Nucleus accumbens (tissue), 56 donors: ENCODE measurements at places on chromosomes 5 and 9.

- DNase-seq = no peak
Measured at GRCh38 chr9:112033237-112034215, 136.9 kb downstream of the UGCG start.

DNA sequence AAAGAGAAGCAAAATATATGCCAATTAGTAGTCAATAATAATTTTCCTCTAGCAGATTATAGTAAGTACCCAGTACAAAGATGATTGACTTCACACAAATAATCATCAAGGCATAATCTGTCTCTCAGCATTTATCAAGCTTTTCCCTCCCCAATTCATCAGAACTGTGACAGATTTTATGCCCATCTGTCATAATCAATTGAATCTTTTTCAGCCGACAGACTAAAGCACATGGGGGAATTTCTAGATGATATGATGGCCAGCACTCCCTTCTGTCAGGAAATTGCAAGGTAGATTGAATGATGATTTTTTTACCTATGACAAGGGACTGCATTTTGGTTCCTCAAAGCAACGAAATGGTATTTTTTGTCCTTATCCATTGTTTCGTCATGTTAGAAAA lies 227.1 kb upstream of the CYLC2 start:
- no peak for DNase-seq

DNA sequence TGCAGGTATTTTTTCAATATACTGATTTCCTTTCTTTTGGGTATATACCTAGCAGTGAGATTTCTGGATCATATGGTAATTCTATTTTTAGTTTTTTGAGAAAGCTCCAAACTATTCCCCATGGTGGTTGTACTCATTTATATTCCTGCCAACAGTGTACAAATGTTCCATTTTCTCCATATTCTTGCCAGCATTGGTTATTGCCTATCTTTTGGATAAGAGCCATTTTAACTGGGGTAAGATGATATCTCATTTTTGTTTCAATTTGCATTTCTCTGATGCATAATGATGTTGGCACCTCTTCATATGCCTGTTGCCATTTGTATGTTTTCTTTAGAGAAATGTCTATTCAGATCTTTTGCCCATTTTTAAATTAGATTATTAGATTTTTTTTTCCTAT lies 85.6 kb upstream of the FST start:
- DNase-seq = no peak

DNA sequence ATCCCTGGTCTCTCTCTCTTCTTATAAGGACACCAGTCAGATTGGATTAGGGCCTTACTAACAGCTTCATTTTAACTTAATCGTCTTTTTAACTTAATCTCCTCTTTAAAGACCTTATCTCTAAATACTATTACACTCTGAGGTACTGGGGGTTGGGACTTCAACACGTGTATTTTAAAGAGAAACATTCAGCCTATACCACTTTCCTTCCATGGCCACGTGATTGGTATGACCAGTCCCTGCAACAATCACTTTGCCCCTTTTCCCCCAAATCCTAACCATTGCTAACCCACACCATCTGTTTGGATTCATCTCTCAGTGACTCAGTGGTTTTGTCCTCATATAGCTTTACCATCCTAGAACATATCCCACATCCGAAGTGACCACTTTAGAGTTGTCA lies 3.8 kb upstream of the MAN2A1 start:
- no peak for DNase-seq

DNA sequence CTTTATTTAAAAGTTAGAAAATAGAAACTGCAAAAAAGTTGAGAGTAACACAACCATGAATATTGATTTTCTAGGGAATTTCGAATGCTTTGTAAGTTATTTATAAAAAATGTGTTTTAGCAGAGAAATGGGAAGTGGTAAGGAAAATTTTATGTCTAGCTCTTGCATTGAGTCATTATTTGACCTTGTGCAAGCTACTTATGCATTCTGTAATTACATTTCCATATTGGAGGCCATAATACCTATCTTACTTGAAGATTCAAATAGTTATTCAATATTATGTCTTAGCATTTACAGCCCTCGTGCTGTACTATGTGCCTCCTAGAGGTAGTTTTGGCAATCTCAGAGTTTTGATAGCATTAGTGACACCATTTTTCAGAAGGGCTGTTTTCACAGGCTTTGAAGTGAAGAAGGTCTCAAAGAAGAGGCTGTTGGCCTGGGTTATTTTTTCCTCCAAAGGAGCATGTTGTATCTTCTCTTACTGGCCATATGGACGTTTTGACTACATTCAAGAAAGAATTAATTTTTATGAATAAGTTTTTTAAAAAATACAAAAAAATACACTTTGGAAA lies 7.4 kb upstream of the DAP start:
- DNase-seq = no peak

DNA sequence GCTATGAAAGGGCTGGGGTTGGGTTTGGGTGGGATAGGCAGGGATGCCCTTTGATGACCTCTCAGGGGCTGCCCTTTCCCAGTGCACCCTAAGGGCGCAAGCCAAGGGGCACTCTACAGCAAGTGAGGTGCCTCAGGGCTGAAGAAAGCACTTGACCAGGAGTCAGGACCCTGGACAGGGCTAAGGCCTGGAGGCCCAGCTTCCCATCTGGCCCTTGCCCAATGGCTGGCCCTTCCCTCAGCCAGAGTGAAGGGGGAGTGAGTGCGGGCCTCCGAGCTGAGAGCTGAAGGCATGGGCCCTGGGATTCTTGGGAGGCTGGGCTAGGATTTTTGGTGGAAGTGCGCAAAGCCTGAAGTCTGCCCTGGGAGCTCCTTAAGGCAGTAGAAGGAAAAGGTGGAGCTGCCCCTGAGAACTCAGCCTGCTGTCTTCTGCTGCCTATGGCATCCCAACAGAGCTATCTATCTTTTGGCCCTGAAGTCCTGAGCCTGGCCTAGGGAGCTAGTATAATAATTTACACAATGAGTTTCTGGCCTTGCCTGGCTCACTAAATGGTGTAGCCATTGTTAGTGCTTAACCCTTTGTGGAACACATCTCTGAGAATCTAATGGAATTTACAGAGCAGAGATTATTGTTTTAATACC lies 16.4 kb downstream of the JADE2 start:
- no peak for DNase-seq

DNA sequence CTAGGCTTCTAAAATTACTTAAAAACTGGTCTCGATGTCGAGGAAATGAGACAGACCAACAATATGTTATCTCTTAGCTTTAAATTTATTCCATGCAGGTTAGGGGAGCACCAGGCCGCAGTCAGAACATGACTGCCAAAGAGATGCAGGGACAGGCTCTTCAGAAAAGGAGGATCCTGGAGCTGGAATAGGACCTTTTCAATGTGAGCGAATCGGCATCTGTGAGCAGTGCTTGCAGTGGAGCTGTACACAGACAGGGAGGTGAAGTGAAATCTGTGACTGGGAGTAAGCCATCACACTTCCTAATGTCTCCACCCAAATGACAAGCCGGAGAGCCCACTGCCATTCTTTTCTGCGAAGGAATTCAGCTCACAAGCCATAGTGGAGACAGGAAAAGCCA lies 78.2 kb downstream of the EFNA5 start:
- DNase-seq = no peak

GRCh38 chr9:124139001-124139400 lies 118.7 kb upstream of the NEK6 start:
- DNase-seq = no peak

DNA sequence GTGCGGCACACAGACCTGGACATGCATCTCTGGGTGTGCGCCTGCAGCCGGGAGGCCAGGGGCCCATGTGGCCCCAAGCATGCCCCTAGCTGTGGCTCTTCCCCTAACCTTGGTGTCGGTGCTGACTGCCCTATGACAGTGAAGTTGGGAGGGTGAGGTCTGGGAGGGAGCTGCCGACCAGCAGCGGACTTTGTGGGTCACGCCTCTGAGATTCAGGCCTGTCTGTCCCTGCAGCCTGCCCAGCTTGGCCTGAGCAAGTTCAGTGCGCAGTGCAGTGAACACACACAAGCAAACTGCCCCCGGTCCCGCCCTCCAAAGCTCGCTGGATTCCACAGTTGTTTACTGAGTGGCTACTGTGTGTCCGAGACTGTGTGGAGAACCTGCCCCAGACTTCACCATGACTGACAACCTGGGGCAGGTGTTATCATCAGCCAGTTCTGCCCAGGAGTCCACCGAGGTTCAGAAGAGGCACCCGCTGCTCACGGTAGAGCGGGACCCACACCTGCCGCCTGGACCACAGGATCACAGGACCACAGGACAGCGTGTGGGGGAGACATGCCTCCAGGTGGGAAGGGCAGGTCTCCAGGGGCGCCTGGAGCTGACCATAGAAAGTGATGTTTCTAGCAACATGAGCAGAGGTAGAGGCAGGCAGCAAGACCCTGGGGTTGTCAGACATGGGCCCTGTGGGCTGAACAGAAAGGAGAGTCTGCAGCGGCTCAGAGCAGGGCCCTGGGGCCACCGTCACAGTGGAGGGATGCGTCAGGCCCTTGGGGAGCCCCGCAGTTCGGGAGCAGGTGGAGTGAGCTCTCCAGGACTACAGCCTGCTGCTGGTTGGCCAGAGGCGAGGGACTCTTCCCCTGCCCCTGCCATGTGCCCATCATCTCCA lies 105.1 kb downstream of the PHF2 start:
- no peak for DNase-seq

- DNase-seq = no peak
Measured at GRCh38 chr5:142931896-142932686, 161.9 kb downstream of the ARHGAP26 start.

- peak; percentile 13 for DNase-seq
Measured at GRCh38 chr9:33466565-33467495, 6.9 kb downstream of the NOL6 start.

GRCh38 chr5:139426203-139426885 lies 13.0 kb downstream of the DNAJC18 start:
- no peak for DNase-seq

GRCh38 chr5:167348980-167349379 lies 942.5 kb upstream of the WWC1 start:
- DNase-seq = no peak

DNA sequence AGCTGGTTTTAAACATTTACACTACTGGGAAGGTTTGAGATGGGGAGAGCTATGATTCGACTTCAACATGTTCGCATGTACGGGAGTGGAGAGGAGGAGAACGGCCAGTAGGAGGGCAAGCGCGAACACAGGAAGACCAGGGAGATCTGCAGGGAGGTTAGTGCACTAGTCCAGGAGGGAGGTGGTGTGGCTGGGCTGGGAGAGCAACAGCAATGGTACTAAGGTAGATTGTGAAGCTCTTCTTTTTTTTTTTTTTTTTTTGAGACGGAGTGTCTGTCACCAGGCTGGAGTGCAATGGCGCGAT lies 16.6 kb downstream of the IER5L start:
- DNase-seq = no peak

- DNase-seq = no peak
Measured at GRCh38 chr9:69223605-69224004, 49.5 kb downstream of the TJP2 start.

DNA sequence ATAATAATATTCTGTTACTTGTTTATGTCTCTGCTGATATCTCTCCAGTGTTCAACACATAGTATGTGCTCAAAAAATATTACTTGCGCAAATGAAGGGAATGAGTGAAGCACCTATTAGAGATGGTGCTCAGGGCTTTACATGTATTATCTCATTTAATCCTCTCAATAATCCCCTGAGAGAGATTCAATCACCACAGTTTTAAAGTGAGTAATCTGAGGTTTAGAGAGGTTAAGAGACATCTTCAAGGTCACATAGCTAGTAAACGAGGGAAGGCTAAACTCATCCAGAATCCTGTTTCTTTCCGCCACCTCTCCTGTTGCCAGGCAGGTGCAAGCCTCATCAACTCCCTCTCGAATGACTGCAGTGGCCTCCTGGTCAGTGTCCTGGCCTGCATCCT lies 82.0 kb downstream of the UGCG start:
- no peak for DNase-seq

DNA sequence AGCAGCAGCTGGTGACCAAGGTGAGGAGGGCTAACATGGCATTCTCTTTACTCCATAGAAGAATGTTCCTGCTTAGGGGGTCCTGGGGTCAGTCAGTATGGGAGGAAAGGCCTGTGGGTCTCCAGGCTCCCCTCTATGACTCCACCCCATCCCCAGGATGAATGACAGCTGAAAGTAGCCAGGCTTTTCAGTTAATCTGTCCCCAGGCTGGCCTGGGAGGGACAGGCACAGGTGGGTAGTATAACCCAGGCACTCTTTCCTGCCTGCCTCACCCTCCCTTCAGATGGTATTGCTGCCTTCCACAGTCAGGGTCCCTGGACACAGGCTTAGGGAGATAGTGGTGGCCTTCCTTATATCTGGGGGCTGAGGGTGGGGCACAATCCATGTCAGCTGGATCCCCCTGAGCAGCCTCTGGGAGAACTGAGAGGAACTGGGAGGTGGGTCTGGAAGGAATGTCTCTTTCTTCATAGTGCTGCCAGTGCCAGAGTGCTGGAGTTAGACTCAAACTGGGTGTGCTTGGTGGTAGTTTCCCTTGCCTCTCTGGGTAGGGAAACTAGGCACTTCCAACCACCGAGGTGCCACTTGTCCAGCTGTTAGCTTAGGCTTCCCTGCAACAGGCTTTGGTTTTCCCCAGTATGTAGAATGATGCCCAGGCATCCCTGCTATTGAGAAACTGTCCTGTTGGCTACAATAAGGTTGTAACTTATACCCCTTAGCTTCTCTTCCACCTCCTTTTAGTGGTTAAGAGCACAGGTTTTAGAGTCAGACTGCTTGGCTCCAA lies 27.8 kb downstream of the LARP1 start:
- no peak for DNase-seq

DNA sequence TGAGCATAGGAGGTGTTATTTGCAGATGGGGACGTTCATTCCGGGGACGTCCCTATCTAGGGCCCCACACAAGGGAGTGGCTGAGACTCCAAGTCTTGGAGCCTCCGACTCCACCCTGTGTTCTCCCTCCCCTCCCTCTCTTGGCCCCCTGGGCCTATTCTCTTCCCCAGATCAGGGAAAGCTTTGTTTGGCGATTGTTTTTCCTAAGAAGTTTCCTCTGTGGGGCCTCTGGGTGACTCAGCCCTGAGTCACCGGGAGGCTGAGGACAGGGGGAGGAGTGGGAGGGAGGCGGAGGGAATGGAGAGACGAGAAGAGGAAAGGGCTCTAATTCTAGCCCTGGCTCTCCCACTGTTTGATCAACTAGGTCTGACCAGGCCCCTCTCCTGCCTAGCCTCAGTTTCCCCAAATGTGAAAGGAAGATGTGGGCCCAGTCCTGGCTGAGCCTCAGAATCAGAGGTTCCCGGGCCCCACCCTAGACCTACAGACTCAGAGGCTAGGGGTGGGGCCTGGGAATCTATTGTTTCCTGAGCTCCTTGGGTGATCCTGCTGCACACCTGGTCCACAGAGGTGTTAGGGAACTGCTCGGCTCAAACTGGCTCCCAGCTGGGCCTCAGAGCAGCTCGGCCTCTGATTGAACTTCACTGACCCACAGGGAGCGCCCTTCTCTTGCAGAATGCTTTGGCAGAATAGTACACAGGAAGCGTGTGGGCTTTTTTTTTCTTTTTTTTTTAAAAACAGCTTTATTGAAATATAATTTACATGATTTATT lies 19.2 kb downstream of the GSN start:
- peak; percentile 87 for DNase-seq

DNA sequence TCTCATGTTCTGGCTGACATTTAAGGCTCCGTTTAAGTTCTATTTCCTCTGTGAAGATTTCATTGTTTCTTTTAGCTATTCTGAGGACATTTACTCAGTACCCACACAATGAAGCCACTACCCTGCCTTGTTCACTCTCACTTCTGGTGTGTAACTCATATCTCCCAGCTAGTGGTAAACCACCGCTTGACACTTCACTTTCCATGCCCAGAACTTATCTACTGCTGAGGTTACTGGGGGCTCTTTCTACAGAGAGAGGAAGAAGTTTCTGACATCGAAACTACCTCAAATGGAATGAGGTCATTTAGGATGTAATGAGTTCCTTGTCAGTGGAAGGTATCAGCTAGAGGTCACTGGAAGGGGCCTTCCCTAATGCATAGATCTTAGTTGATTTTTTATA lies 501.5 kb downstream of the DMAC1 start:
- DNase-seq = no peak

- no peak for DNase-seq
Measured at GRCh38 chr9:76996700-76997099, 22.8 kb upstream of the FOXB2 start.
